ENCODE measurements at places on chromosomes 7 and 10.

GRCh38 chr10:132301371-132302330 lies 6.1 kb downstream of the STK32C start:
- no peak for DNase-seq

DNA sequence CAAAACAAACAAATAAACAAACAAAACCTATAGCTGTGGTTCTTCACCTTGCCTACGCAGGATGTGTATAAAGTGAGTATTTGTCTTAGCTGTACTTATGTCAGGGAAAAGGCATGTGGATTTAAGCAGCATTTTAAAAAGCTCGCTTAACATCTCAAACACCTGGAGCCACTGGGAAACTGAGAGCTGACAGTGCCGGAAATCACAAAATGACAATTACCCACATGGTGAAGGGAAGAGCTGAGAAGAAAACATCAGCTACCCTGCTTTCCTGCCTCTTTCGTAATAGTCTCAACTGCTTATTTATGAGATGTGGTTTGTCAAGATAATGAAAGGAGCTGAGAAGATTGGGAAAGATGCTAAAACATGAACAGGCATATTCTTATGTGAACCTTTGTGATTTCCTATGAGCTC lies 31.1 kb upstream of the MSMB start:
- no peak for DNase-seq

DNA sequence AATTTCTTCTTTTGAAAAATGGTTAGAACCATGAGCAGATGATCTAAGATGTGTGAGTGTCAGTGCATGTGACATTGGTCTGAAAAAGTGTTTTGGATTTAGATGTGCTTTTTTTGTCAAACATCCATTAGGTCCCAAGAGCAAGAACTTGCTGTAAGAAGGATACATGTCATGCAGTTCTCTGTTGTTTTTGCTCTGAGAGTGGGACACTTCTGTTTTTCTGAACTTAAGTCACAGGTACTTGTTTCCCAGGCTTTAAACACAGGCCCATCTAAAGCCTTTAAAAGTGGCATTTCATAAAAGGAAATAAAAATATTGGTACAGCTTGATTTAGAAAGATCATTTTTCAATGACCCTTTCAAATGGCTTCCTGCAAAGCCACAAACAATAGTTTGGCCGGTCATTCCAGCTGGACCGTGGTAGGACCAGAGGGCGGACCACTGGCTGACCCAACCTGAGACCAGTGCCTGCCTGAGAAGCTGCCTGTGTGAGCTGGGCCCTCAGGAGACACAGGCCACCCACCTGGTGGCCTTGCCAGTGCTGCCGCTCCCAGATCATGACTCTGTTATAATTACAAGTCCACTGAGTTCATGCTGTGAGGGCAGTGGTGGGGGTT lies 92.7 kb downstream of the EEPD1 start:
- no peak for DNase-seq

DNA sequence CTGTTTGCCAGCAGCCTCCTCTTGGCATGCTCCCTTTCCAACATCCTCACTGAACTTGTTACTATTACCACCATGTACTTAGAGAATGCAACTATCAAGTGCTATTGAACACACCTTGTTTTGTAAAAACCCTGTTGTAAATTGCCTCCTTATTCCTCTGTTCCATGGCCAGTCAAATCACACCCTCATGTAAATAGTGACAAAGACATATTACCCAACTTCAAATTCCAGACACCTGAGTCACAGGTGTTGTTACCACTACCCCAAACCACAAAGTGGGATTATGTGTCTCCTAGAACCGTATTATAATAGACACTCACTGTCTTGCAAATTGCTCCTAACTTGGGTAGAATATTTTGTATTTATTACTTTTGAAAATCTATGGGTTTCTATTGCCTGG lies 263.2 kb upstream of the C7orf33 start:
- DNase-seq, result no peak

- DNase-seq, result no peak
These were observed 53.2 kb upstream of the FAM3C start for GRCh38 chr7:121449329-121449728.

DNA sequence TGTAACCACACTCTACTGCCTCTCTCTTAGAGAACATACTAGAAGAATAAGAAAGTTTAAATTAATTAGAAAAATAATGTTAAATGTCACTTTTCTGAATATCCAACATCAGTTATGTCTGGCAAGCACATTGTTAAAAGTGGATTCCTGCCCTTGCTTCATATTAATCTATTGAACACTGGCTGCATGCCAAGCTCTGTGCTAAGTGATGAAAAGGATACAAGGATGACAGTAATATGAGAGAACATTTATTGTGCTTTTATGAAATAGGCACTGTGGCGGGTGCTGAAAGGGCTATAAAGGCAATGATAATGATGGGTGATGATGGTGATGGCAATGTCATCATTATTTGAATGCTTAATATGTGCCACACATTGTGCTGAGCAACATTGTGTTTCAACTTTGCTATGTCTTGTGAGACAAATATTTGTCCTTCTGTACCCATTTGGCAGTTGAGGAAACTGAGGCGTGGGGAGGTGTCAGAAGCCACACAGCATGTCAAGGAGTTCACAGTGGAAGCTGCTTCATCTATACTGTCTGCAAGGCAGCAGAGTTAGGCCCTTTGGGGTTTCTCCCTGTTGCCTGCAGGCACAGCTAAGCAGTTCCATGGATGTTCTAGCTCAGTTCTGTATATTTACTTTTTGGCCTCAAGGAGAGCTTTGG lies 64.2 kb upstream of the RAPGEF5 start:
- DNase-seq, result no peak

GRCh38 chr7:64618785-64619456 lies 47.0 kb upstream of the ZNF107 start:
- peak; percentile 54 for DNase-seq

GRCh38 chr10:72254813-72255568 lies 18.7 kb upstream of the DDIT4 start:
- no peak for DNase-seq

- DNase-seq, result no peak
These were observed 261.4 kb downstream of the ZMYND11 start for GRCh38 chr10:396535-397220.

DNA sequence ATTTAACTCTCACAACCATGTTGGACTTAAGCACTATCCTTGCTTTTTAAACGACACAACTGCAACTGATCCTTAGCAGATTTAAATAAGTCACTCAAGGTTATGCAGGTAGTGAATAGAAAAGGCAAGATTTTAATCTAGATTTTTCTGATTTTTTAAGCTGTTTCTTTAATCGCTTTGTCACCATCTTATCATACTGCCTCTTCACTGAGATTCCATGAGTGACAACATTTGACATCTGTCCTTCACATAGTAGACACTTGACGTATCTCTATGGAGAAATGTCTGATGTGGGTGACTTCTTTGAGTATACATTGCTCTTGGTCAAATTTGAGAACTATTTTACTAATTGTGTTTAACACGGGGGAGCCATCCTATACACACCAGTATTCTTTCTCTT lies 839.7 kb downstream of the GATA3 start:
- DNase-seq, result no peak

DNA sequence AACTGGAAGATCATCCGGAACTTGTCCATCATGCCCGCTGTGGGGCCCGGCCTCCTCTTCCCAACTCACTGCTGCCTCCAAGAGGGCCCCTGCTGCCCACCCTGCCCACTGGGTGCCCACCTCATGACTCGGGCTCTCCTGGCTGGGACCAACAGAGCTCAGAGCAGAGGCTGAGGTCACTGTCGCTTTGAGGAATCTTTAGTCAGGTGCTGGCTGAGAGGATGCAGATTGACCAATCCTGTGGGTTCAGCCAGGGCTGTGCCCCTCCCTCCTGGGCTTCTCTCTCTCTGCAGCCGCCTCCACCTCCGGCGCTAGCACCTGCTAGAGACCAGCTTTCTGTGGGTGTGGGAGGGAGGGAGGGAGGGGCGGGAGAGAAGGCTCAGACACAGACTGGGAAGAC lies at the start of gene CALHM1:
Gene CALHM1 (minus strand): TSS at position 181 of the 400 bp plus-strand sequence. CDS start 149 bp downstream, at position 32.
- no peak for DNase-seq

DNA sequence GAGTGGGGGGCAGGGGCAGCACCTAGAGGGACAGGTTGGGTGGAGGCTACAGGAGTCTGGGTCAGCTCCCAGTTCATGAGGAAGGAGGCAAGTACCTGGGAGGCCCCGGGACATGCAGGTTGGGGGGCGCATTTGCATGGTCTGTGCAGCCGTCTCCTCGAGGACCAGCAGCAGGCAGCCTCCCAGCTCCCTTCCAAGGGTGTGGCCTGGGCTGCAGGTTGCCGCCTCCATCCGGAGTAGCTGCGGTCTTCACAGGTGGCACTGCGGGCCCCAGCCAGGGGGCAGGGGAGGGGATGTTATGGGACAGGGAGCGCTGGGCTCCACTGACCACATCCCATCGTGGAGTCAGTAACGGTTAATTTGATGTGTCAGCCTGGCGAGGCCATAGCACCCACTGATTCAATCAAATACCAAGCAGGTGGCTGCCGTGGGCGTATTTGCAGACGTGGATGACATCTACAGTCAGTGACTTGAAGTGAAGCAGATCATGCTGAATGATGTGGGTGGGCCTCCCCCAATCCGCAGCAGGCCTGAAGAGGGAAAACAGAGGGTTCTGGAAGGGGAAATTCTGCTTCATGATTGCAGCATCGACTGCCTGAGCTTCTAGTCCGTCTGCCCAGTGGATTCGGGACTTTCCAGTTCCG lies 81.6 kb downstream of the PRKAG2 start:
- no peak for DNase-seq

- DNase-seq, result no peak
These were observed 174.5 kb upstream of the HDAC9 start for GRCh38 chr7:18320971-18321567.

Measured in naive thymus-derived CD8-positive, alpha-beta T cell (primary cell).